AG04450 (cell line): ENCODE measurements at places on chromosomes 5 and 9.

GRCh38 chr5:166062719-166063118 lies 2228.7 kb upstream of the WWC1 start:
- no peak for DNase-seq

GRCh38 chr5:32724526-32724925 lies 13.4 kb downstream of the NPR3 start:
- DNase-seq, result no peak

GRCh38 chr9:89405826-89406225 lies 87.5 kb downstream of the SECISBP2 start:
- no peak for DNase-seq

DNA sequence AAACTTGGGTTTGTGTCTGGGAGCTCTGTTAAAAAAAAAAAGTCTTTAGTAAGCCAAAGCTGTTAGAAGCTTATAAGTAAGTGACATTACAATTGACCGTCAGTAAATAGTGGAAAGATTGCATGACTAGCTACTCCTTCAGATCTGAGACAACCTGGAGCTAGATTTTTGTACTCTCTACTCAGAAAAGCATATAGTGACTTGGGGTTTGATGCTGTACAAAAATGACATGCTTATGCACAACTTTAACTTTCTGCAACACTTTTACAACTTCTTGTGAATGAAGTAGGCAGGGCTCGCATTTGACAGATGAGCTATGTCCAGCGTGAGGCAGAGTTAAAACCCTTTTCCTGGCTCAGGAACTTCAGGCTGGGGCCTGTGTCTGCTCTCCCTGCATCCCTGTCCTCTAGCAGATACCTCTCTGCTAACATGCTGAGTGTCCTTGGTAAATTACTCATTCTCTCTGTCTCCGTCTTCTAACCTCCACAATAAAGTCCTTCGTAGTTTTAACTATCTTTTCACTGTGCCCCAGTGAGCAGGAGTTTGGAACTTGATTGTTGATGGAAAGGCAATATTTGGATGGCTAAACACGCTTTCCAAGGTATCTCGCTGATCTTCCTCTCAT lies 471 bp upstream of the GHR start:
- no peak for DNase-seq

- DNase-seq, result no peak
Observed at GRCh38 chr9:450561-450960, 235.9 kb downstream of the DOCK8 start.

- no peak for DNase-seq
Observed at GRCh38 chr5:122076050-122076461, 2.0 kb downstream of the LOX start.

- no peak for DNase-seq
Observed at GRCh38 chr5:79871364-79872120, 119.5 kb downstream of the MTX3 start.

GRCh38 chr5:158898185-158899177 lies 201.2 kb downstream of the EBF1 start:
- DNase-seq, result no peak

DNA sequence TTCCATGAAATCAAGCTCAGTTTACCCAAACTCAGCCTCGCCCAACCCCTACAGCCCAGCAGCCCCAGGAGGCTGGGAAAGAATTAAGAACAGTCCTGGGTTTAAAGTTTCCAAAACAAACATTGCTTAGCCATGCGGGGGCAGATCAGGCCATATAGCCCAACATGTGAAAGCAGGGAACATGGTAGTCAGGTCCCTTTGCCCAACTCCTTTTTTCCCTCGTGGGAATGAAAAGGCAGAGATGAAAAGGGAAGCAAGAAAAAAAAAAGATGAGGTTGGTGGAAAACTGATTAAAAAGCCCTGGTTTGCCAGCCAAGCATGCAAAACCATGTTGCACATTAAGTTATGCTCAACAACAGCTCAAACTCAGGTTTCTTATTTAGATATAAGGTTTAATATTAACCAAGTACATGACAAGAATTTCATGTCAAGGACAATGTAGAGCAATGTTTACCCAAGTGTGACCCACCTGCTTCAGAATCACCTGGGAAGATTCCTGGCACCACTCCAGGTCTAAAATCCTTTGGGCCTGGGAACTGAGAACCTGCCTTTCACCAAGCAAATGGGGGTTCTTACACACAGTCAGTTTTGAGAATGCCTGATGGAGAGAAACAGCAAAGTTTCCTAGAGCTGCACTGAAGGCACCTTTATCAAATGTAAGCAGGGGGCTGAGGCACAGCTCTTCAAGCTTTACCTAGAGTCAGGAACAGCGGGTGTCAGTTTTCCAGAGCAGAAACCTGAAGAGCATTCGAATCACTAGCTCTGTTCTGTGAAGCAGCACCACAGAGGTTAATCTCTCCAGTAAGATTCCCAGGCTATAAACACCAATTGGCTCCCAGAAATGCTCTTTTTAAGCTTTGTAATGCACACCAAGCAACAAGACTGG lies 1.7 kb downstream of the FREM1 start:
- DNase-seq, result no peak

- no peak for DNase-seq
Observed at GRCh38 chr5:69160651-69161050, 6.3 kb upstream of the CCNB1 start.

- no peak for DNase-seq
Observed at GRCh38 chr9:117545846-117546245, 131.0 kb upstream of the ASTN2 start.

- DNase-seq, result no peak
Observed at GRCh38 chr9:132894346-132894745, 15.6 kb downstream of the SPACA9 start.

DNA sequence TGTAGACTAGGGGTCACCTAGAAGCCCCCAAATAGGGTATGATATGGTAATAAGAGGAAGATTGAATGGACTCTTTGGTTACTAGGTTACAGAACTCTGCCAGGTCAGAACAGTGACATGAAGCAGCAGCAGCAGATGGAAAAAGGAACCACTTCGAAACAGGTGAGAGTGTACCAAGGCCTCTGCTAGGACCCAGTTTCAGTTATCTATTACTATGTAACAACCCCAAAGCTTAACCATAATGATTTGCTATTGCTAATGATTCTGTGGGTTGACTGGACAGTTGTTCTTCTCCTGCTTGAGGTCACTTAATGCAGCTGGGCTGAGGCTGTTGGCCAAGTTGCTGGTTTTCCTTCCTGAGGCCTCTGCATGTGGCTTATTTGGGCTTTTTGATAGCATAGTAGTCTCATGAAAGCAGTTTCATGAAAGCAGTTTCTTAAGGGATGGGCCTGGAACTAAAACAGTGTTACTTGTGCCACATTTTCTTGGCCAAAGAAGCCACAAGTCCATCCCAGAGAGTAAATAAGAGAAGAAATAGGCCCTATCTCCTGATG lies 17.6 kb downstream of the C9orf43 start:
- no peak for DNase-seq

DNA sequence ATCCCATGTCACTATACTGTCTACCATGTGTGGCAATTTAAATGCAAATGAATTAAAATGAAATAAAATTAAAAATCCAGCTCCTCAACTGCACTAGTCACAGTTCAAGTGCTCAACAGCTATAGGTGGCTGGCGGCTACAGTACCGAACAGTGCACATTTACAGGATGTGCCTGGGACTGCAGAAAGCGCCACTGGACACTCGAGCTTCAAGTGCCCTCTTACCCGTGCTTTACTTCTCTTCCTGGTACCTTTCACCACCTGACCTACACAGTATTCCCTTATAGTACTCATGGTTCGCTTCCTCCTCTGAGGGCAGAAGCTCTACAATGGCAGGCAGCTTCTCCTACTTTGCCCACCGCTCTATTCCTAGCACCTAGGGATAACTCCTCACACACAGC lies 166.6 kb downstream of the FANCC start:
- DNase-seq, result no peak

- no peak for DNase-seq
Observed at GRCh38 chr9:19720377-19720776, 68.5 kb downstream of the SLC24A2 start.

DNA sequence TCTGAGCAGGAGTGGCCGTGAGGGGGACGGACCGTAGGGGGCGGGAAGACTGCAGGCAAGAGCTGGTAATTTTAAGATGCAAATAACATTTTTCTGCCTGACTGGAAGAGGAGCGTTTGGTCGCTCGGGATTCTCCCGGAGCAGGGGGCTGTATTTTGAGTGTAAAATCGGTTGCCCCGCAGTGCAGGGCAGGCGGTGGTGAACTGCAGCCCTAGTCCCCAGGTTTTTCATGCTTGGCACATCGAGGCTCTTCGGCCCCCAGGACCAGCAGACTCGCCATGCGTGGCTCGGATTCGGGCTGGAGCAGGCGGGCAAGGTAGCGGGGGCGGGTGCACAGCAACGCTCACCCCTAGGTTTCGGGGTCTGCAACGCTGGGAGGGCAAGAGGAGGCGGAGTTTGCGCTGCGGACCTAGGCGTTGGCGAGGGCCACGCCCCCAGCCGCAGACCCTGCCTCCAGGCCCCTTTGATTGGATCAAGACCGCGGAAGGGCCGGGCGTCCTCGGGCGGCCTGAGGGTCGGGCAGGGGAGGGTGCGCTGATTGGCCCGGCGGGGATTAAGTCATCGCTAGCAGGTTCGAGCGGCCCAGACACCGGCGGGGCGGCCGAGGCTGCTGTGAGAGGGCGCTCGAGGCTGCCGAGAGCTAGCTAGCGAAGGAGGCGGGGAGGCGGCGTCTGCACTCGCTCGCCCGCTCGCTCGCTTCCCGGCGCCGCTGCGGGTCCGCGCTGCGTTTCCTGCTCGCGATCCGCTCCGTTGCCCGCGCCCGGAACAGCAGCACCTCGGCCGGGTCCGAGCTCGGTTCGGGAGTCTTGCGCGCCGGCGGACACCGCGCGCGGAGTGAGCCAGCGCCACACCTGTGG lies at the start of gene ARHGAP26:
Gene ARHGAP26 (plus strand): TSS at position 585 of the 857 bp plus-strand sequence. CDS start 385 bp downstream, outside the sequence.
- peak; percentile 77 for DNase-seq

- no peak for DNase-seq
Observed at GRCh38 chr5:28499766-28500290, 1461.4 kb upstream of the CDH9 start.

GRCh38 chr9:87179553-87180340 lies 232.4 kb upstream of the GAS1 start:
- no peak for DNase-seq

DNA sequence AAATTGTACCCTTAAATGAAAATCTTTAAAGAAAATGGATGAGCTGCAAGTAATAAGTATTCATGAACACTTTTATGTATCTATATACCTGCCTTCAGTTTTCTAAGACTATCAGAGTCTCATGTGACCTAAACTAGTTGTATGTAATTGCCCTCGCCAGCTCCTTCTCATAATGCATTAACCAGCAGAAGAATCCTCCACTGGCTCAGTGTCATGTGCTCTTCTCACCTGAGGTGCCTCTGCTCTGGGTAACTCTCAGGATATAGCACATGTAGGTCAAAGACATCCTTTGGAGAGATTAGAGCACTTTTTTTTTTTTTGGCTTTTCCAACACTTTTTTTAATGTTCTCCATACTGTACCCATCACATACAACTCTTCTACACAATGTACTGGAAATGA lies 183.7 kb upstream of the GNA14 start:
- DNase-seq, result no peak

DNA sequence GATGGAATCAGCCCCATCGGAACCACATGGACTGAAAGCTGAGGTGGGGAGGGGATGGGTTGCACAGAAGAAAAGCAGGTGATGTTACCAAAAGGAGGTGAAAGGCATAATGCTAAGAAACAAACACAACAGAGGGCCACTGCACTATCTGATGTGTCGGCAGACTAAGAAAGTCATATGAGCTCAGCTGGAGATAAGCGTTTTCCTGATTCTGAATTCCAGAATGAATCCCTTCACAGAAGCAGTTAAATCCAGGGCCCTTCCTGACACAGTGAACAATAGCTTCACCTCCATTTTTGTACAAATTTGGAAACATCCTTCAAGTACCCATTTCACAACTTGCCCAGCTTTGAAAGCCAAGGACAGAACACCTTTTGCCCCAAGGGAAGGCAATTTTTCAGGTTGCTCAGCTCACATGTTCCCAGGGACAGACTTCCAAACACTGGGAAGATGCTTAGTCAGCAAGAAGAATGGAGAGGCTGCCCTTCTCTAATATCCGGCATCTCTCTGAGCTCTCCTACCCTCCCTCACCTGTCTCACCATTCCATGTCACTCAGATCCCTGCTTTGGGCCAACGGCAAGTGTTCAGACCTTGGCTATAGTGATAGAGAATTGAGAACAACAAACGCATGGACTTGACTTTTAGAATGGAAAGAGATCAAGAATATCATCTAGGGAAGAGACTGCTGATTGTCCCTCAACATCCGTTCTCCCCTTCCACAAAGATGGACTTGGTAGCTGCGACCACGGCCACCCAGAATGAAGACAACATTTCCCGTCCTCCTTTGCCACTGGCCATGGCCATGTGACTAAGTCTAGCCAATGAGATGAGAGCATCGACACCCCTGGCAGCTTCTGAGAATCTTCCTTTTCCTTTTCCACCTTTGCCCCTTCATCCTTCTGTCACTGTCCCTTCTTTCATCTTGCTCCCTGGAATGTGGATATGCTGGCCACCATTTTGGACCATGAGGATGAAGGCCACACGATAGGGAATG lies 68.6 kb upstream of the IL17B start:
- DNase-seq, result no peak
